ENCODE measurements at places on chromosomes 12 and 14.
A peak's percentile ranks its signal among the peaks of the same experiment; 100 is the strongest.

DNA sequence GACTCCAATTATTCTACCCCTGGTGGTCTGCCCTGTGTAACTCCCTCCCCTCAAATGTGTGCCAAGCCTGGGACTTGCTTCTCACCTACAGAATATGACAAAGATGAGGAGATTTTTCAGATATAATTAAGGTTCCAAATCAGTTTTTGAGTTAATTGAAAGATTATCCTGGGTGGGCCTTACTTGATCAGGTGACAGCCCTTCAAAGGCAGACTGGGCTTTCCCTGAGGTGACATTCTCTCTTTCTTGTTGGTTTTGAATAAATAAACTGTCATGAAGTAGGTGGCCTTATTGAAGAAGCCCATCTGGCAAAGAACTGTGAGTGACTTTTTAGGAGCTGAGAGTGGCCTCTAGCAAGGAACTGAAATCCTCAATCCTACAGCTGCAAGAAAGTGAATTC lies 106.0 kb downstream of the BRMS1L start:
- DNase-seq, result no peak

- DNase-seq, result no peak
Measured at GRCh38 chr12:94078138-94078723, 70.1 kb upstream of the PLXNC1 start.

GRCh38 chr12:110134691-110135411 lies 10.7 kb downstream of the IFT81 start:
- peak; percentile 27 for DNase-seq

DNA sequence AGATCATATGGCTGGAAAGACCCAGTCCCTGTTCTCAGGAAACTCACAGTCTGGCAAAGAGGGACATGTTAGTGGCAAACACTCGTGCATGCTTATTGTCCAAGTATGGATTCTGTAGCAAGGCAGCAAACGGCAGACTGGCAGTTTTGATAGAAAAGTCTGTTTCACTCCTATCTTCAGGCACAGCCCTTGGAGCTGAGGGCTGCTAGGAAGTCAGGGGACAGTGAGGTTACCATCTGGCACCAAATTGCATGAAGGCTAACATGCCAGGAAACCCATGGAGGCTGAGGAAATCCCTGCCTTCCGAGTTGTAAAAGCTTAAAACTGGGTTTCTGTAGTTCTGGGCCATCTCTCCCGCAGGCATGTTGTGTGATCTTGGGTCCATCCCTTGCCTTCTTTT lies 32.9 kb downstream of the CALM1 start:
- DNase-seq, result no peak

GRCh38 chr12:123436017-123436964 lies at the start of gene RILPL2:
Gene RILPL2, minus strand, starts transcription at chr12:123436684. Its CDS starts 264 bp downstream, at chr12:123436420.
- DNase-seq, result peak; percentile 39

GRCh38 chr14:81423504-81423903 lies 23.4 kb upstream of the STON2 start:
- DNase-seq, result no peak

DNA sequence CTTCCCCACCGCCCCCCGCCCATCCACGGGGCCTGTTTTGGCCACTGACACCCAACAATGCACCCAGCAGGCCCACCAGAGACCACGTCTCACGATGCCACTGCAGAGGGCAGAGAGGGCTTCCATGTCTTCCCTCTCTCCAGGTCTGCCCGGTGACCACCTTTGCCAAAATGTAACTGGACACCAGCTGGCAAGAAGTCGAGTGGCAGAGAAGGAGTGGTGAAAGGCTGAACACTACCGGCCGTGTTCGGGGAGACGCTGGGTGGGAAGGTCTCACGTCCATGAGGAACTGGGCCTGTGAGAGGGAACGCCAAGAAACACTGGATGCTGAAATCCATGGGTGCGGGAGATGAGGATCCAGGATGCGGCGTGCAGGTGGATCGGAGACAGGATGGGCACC lies 308.2 kb downstream of the ADGRD1 start:
- no peak for DNase-seq

DNA sequence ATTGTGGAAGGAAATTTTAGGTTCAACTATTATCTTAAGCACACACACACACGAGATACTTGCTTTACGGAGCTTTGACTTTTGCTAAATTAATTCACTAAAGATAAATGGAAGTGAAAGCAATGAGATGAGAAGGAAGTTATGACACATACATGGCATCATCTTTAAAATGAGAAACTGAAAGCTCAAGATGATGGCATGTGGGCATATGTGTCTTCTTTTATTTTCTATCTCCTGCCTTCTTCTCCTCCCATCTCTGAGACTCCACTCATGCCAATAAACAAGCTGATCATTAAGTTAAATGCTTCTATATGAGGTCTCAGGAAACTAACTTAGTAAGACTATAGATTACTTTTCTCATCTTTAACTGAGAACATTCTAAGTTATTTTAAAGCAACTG lies 216.7 kb downstream of the MED13L start:
- no peak for DNase-seq

DNA sequence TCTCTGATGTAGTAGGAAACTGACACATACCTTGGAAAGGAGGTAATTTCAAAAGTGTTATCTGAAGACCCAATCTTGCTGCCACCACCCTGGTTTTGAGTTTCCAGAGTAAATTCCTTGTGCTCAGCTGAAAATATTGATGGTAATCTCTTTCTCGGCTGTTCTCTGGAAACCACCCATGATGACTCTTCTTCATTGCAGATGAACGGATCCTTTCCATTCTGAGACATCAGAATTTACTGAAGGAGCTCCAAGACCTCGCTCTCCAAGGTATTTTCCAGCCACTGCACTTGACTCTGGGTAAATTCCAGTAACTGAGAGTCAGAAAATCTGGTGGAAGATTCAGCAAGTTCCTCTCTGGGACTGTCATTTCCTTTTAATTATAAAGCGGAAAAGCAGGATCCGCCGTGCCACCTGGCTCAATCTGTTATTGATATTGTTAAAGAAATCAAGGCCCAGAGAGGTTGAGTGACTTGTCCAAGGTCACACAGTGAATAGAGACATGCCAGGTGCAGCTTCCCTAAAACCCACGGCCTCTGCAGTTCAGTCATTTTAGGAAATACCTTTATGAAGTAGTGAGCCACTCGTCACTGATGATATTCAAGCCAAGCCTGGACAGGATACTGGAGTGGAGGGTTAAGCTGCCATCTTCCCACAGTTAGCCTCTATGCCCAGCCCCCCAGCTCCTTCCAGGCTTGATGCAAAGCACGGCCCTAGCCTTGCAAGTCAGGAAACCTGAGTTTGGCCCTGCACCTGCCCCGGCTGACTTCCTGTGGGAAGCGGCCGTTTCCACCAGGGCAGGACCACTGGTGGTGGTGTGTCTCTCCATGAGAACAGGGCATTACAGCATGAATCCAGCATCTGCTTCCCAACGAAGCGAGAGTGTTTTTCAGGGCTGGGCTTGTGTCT lies 4.7 kb downstream of the CHGA start:
- no peak for DNase-seq

GRCh38 chr14:99758121-99758821 lies 34.9 kb upstream of the EML1 start:
- peak; percentile 94 for DNase-seq

- no peak for DNase-seq
Measured at GRCh38 chr14:88613552-88614010, 50.7 kb downstream of the ZC3H14 start.
